ENCODE measurements at places on chromosomes 16 and 17.

- no peak for DNase-seq
Observed at GRCh38 chr16:57531253-57531575, 5.2 kb downstream of the CCDC102A start.

DNA sequence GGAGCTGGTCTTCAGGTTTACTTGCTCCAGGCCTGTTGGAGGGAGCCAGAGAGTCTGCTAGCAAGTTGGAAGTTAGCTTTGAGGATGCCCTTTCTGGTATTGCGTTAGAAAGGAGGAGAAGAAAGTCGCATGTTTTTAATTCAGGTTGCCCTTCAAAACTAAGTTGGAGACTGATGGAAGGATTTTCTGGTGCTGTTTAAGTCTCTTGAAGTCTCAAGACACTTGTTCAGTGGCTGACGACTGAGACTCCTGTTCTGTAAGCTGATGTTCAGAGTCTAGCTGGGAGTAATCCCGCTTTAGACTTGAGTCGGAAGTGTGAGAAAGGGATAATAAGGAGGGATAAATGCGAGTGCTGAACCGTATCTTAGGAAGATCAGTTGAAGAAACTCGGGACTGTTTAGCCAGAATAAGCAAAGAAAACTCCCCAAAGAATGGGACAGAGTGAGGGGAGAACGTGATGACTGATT is 740 bp downstream of the AATF start:
- no peak for DNase-seq

- peak; percentile 26 for DNase-seq
Observed at GRCh38 chr17:58679263-58680037, 12.4 kb downstream of the TEX14 start.

- no peak for DNase-seq
Observed at GRCh38 chr17:44487170-44487569, 16.0 kb downstream of the GPATCH8 start.

DNA sequence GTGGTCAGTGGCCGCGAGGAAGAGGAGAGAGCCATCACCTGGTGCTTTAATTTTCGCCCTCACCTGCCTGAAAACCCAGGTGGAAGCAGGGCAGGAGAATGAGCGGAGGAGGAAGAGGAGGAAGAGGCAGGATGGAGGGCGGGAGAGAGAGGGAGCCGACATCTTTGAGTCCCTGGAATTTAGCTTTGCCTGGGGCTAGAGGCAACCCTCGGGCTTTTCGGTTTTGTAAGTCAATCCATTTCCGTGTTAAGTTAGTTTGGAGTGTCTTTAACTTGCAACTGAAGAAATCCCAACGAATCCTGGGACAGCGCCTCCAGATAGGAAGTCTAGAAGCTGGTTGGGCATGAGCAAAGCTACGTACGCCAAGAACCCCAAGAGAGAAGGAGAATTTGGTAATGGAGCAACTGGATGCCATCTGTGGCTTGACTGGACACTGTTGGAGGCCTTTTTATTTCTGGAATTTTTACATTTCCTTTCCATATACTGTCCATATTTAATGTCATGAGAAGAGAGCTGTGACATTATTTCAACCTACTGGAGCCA is 36.9 kb upstream of the ATP2A3 start:
- DNase-seq: no peak

DNA sequence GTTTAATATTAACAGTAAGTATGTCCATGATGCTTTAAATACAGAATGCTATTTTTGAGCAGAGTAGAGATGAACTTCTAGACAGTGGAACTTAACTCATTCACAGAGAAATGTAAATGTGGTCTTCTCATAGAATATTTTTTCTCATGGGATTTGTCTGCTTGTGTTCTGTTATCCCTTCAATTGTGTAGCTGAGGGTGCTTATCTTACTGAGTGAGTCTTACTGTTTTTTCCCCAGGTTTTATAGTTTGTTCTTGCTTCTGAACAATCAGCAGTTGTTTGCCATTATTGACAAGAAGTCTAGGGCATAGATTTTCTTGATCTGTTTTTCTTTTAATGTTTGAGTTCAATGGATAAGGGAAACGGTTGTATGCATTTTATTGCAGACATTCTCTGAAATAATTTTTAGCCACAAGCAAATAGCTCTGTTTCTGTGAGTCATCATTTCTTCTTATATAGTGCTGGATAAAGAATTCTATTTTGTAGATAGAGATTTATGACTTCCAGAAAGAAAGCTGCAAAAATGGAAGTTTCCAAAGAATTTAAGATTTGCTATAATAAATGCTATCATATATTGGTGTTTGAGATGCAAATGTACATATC is 60.5 kb downstream of the NF1 start:
- DNase-seq: no peak

DNA sequence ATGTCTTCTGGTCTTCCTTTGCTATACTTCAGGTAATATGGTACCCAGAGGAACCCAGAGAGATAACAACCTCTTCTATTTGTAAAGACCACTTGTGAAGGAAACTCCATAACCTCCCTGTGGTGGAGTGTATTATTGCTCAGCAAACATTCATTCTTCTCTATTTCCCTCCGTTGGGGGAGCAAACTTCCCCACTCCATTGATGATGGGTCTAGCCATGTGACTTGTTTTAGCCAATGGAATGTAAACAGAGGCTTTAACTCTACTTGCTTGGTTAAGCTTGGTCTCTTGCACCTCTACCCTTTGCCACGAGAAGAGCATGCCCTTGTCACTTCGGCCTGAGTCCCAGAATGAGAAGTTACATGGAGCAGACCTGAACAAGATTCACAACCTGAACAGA is 30.0 kb upstream of the SKAP1 start:
- no peak for DNase-seq

GRCh38 chr17:43020789-43021740 is 1.1 kb downstream of the VAT1 start:
- peak; percentile 53 for DNase-seq
